Tracheal epithelial cell (primary cell): ENCODE measurements at places on chromosomes 12 and 14. TPM values are rescaled to one million over a fixed set of nuclear protein-coding genes. Genes with fewer than 3 reads are reported as not detected.

The PZP gene
- total RNA-seq: not detected in 2 replicates

The NFE2 gene
- under 0.01 and 0.43 TPM in 2 replicates for total RNA-seq

The NFYB gene
- total RNA-seq: 9.2 and 11.9 TPM in 2 replicates

The CLEC1B gene
- not detected in 2 replicates for total RNA-seq

The ADAMTS20 gene
- not detected in 2 replicates for total RNA-seq

The TTC7B gene
- total RNA-seq: 3.2 and 9.6 TPM in 2 replicates
